ENCODE measurements at places on chromosomes 3 and 15.
A peak's percentile ranks its signal among the peaks of the same experiment; 100 is the strongest.

DNA sequence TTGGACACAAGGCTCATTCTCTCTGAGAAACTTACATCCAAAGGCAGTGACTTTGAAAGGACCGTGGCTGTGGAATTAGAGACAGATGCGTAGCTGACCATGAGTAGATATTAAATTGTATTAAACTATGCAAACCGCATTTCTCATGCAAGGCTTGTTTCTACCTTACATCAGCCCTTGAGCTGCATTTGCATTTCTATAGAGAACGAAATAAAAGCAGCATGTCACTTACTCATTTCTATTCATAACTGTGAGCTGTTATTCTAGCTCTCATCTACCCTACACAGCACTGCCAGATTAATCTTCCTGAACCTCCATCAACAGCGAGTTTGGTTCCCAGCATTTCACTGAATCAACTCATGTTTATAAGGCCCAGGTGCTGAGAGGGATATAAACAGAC lies 72.3 kb downstream of the THSD4 start:
- no peak for DNase-seq

GRCh38 chr3:36944641-36945270 lies at the start of gene TRANK1:
TSS of gene TRANK1 (minus strand) at chr3:36945054. CDS start at chr3:36944809, 245 bp downstream.
- peak; percentile 68 for DNase-seq

- no peak for DNase-seq
Measured at GRCh38 chr3:182136008-182136910, 424.5 kb downstream of the SOX2 start.

- DNase-seq = no peak
Measured at GRCh38 chr3:130242850-130243569, 102.5 kb upstream of the COL6A5 start.

- DNase-seq = no peak
Measured at GRCh38 chr15:87632364-87632763, 624.2 kb downstream of the NTRK3 start.

- DNase-seq = no peak
Measured at GRCh38 chr15:56798639-56799038, 65.3 kb upstream of the ZNF280D start.

DNA sequence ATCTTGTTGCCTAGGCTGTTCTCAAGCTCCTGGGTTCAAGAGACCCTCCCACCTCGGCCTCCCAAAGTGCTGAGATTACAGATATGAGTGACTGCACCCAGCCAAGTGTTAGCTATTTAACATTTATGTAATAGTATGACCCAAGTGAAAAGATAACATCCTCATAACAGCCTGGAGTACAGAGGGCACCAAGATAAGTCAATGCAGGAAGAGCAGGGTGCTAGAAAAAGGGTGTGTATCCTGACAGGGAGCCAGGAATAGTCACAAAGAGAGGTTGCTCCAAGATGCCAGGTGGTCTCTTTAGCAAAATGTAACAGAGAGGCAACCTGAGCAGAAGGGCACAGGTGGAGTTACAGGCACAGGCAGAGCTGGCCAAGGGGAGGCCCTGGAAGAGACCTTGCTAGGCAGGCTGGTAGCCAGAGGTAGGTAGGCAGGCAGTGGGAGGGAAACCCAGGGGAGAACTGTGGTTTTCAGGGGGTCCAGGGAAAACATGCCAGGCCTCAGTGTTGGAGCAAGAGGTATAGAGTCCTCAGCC lies 277.4 kb downstream of the ERC2 start:
- no peak for DNase-seq

DNA sequence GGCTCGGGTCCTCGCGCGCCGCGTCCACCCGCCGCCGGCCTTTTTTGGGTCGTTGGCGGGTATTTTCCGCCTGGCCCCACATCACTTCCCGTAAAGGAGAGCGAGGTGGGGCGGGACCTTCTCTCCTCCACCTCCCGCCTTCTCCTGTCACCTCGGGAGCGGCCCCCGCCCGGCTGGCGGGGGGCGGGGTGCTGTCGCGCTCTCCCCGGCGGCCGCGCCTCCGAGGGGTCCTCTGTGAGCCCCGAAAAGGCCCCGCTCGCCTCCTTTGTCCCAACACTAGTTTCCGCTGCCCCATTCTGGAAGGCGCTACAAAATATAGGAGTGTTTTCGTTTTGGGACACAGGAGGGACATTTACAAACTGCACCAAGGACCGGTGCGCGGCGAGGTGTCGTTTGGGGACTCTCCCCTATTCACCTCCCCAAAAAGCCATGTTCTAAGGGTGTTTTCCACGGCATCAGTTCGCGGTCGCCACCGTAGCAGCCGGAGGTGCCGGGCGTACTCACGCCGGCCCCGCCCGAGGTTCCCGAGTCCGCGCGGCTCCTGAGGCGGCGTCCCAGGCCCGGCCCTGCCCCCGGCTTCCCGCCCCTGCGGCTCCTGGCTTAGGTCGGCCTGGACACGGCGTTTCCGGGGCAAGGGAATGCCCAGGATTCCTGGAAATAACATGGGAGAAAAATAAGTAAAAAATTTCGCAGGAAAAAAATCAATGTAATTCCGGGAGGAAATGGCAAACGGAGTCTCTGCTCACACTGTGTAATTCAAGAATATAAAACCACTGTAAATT lies at the start of gene RAB27A:
Gene RAB27A, minus strand, starts transcription at position 68 of the 782 bp plus-strand sequence. CDS start 54,879 bp downstream, outside the sequence.
- peak; percentile 62 for DNase-seq

- DNase-seq = no peak
Measured at GRCh38 chr15:101244889-101245668, 6.8 kb downstream of the CHSY1 start.

DNA sequence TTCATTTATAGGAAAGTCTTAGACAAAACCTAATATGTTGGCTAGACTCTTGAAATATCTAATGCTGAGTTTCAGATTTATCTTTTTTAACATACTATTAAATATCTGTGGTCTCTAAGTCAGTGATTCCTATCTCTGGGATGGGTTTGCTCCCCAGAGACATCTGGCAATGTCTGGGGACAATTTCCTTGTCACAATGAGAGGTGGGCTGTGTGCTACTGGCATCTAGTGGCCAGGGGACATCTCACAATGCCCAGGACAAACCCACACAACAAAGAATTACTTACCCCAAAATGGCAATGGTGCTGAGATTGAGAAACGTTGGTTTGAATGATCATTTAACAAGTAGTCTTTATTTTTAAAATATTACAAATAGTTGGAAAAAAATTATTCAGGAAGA lies 602.1 kb downstream of the MAGI1 start:
- DNase-seq = no peak

GRCh38 chr3:58835086-58835485 lies 168.5 kb upstream of the FAM3D start:
- no peak for DNase-seq

DNA sequence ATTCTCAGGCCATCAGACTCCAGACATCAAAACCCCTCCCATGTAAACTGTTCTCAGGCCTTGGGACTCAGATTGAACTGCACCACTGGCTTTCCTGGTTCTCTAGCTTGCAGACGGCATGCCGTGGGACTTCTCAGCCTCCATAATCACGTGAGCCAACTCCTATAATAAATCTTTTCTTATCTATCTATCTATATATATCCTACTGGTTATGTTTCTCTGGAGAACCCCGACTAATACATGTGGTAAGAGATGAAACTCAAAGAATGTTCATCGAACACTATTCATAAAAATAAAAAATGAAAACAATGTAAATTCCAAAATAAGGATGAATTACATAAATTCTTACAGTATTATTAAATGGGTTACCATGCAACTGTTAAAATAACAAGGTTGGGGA lies 84.5 kb upstream of the NTRK3 start:
- no peak for DNase-seq

DNA sequence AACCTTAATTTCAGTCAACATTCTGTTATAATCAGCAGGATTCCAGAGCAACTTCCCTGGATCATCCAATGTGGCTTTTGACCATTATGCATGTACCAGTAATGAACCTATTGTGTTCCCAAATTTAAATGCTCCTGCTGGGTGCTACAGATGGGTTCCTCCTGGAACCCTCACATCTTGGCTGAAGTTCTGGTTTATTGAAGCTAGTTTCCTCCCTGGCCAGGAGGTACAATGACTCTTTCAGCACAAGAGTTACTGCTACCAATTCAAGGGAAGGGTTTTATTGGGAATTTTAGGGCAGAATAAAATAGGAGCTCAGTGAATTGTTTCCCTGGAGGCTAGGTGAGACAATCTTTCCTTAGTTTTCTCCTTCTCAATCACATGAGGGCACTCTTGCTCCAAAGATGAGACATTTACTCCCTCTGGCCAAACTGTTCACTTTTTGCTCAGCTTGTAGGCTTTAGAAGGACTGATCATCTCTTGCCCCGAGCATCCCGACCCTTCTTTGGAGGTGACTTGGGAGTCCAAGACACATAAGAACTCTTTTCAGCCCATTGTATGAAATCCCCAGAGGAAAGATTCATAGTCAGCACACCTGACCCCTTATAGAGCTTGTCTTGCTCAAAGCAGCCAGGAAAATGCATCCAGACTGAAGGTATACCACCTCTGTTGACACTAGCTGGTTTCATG lies 8.8 kb upstream of the NPHP3 start:
- no peak for DNase-seq

DNA sequence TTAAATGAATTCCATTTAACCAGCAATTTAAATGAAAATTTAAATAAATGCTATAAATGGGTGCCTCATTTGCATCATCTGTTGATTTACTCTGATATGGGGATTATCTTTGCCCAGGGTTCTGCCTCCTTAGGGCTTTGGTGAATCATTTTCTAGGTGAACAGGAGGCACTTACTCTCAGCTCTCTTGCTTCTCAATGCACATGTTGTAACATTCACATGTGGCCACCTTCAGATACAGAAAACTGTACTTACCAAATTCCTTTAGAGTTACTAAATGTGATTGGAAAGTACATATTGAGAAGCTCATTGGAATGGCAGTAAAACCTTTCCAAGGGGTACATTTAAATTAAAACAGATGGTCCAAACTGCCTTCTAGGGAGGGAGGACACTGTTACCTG lies 20.8 kb downstream of the GADL1 start:
- no peak for DNase-seq

- no peak for DNase-seq
Measured at GRCh38 chr15:84681831-84682230, 23.8 kb upstream of the NMB start.

- DNase-seq = no peak
Measured at GRCh38 chr15:41161336-41161735, 45.3 kb upstream of the INO80 start.

DNA sequence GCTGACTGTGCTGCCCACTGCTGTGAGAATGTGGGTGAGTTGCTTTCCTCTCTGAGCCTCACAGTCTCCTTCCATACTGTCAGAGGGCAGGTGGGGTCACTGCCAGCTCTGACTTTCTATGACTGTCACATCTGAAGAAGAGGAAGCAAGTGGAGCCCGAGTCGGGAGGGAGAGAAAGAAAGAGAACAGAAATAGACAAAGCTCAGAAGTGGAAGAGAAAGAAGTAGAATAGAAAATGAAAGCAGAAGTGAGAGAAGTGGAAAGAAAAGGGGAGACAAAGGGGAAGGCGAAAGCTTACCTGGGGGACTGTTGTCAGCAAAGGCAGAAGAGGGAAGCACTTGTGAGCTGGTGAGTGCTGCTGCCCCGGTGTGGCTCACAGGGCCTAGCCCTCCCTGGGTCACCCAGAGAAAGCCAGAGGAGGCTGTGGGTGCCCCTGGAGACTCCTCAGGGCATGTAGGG lies 57.9 kb downstream of the EPHB1 start:
- DNase-seq = peak; percentile 39

DNA sequence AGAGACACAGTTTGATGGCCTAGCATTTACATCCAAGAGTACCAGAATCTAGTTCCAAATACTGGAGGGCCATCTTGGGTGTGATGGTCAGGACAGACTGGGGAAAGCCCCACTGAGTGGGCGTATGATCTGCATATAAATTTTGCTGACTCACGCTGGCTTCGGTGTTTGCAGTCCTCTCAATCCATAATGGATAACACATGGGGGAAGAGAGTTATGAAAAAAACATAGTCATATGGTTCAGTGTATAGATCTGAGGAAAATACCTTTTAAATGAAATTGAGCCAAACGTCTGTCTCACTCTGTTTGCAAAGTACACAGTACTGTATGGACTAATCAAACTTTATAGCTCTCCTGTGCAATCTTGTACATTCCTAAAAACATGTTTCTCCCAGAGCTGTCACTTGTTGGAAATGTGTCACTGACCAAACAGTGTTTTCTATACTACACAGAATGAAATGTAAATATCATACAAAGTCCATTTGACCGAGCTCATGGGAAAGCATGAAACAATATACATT lies 125.3 kb upstream of the THBS1 start:
- DNase-seq = no peak

GRCh38 chr3:20246662-20247061 lies 60.7 kb upstream of the SGO1 start:
- DNase-seq = no peak

DNA sequence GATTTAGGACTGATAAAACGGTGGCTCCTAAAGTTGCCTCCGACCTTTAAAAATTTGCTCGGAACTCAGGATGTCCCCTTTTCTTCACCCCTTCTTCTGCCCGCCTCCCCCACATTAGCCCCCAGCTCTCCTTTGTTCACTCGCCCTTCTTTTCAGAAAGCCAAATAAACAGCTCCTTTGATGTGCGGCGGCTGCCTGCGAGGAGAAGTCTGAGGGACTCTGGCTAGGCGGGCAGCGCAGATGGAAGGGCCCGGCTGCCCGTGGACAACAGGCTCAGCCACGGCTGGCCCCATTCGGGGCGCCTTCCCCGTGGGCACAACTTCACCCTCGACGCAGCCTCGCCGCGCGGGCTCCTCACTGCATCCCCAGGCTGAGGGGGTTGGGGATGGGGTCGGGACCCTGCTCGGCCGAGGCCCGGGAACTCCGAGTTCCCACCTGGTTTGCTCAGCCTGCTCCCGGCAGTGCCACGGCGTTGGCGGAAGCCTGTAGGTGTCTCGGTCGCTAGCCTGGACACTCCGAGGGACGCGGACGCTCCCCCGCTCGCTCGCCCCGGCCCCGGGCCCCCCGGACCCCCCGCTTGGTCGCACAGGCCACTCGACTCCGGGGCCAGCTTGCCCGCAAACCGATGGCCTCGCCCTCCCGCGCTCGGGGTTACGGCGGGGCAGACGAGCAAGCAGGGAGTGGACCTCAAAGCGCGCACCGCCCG lies 897 bp upstream of the TLE3 start:
- peak; percentile 53 for DNase-seq

- no peak for DNase-seq
Measured at GRCh38 chr3:194575484-194576210, 57.6 kb downstream of the TMEM44 start.

DNA sequence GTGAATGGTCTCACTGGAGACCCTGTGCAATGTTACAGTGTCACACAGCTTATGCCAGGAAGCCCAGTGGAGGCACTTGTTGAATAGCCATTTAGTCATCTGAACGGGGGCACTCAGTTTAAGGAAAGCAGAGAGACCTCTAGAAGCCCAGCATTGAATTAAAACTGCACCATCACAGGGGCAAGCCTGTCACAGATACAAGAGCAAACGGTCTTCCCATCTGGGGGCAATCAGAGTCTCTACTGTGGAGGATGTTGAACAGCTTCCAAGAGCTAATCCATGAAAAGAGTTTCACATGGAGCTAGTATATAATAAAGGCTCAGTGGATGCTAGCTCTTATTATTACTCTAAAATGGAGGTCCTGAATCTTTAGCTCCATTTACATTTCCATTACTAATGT lies 553.7 kb upstream of the ARRDC4 start:
- DNase-seq = no peak

DNA sequence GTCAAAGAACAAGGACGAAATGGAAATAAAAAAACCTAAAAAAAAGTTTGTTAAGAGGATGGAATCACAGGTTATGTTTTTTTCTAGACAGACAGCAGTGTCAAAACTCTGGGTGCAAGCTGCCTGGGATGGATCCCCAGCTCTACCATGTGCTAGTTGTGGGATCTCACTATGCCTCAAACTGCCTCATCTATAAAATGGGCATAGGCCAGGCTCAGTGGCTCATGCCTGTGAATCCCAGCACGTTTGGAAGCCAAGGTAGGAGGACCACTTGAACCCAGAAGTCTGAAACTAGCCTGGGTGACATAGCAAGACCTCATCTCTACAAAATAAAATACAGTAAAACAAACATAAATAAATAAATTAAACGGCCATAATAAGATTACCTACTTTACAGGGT lies 4.6 kb downstream of the PLD1 start:
- DNase-seq = no peak

Measured in activated B cell treated with CpG ODN at 0.5 μM for 24 hours (primary cell).